ENCODE measurements at places on chromosomes 4 and X.
A peak's percentile ranks its signal among the peaks of the same experiment; 100 is the strongest.

- DNase-seq: no peak
These were observed 182.0 kb downstream of the ARHGAP24 start for GRCh38 chr4:85656759-85657505.

GRCh38 chr4:111798840-111799239, 346.4 kb upstream of the FAM241A start:
- DNase-seq: no peak

- DNase-seq: peak; percentile 38
These were observed 426.5 kb upstream of the PABPC4L start for GRCh38 chr4:134628066-134628465.

DNA sequence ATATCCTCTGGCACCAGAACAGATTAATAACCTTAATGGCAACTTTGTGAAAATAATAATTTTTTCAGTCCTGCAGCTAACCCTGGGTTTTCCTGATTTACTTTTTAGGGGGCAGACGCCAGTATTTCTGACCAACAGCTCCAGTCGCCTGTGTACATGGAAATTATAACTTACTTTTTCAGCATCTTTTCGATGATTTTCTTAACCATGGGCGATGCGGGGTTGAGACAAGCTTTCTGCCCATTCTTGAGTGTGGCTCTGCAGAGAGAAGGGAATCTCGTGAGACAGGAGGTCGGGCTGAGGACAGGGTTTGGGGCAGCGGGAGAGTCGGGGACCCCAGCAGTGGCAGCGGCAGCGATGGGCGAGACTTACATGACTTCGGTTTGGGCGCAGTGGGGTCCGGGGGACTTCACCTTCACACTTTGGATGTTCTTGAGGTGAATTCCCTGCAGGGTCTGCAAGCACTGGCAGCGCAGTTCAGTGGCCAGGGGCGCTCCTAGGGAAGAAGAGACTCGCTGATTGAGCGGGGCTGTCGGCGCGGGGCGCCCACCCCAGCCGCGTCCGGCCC, 484 bp downstream of the CXCL2 start:
- no peak for DNase-seq

DNA sequence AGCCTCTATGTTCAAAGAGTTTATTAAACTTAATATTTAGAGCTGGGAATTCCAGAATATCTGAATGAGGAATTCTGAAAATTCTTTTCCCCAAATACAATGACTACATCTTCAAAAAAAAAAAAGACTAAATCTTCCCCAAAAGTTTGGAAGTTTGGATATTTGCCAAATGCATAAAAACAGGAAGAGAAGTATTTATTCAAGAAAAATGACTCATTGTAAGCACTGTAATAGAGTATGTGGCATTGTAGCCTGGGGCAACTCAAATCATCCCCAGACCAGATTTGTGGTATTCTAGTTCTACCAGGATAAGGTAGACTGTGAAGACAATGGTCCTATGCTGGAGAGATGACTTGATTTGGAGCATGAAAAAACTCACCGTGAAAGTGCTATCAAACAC, 78.5 kb upstream of the PDHA2 start:
- DNase-seq: peak; percentile 18

GRCh38 chr4:151674804-151675391, 85.9 kb downstream of the GATB start:
- DNase-seq: peak; percentile 49

DNA sequence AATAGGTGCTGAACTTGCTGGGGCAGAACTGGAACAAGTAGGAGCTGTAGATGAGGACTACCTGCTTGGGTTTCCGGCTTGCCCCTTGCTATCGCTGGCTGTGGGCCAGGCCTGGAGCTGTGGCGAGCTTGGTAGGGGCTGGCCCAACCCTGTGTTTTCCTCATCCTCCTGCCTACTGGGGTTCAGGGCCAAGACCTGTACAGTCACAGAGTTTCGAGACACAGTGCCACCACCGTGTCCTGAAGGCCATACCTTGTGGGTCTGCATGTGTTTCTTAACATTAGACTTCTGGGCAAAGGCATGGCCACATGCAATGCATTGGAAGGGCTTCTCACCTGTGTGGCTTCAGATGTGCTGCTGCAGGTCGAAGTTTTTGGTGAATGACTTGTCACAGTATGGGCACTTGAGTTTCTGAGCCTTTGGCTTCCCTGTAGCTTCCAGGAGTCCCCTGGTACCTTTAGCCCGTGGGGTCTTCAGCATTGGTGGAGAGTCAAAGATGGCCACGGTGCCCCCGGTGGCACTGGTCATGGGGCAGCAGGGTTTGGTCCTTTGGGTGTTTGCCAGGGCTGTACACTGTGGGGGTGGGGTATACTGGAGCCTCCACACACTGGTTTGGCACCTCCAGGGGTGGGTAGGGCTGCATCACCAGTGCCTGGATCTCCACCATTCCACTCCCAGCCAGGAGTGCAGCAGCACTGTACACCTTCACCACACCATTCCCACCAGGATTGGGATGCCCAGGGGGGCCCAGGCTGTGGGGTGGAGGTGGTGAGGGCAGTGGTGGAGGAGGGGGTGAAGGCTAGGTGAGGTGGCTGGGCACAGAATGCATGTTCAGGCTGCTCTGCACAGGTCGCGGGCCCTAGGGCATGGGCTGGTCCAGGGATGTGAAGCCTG, 52.1 kb downstream of the CFAP299 start:
- no peak for DNase-seq

- peak; percentile 37 for DNase-seq
These were observed 9.6 kb upstream of the INTU start for GRCh38 chr4:127622921-127623796.

GRCh38 chr4:127558088-127558487, 74.7 kb upstream of the INTU start:
- DNase-seq: no peak

GRCh38 chrX:19723427-19723826, 164.0 kb downstream of the SH3KBP1 start:
- peak; percentile 36 for DNase-seq

DNA sequence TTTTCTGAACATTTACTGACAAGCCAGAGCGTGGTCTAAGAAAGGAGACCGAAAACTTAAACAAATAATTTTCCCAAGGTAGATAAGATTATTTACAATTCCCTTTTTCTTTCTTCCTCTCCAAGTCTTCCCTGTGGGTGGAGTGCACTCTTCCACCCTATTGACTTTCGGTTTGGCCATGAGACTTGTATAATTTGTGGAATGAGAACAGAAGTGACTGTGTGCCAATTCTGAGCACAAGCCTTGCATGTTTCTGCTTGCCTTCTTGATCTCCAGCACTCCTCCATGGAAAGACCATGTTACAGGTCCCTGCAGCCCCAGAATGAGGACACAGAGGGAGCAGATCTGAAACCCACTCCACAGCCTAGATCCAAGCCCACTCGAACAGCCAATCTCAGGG, 150.0 kb upstream of the HPGD start:
- DNase-seq: no peak

GRCh38 chr4:16154451-16154850, 70.6 kb upstream of the PROM1 start:
- no peak for DNase-seq

DNA sequence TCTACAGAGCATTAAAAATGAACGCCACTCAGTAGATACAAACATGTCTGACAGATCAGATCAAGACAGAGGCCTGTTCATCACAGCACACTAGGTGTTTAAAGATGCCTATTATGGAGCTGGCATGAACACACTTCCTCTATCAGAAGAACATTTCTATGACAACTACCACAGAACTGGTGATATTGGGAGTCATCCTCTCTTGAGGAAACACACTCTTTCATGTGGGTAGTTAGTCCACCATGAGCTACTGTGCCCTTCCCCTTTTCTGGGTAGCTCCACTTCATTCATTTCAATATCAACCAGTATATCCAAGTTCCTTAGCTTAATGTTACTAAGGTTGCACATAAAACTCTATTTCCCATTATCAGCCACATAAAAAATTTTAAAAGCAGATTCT, 46.7 kb downstream of the MAOB start:
- no peak for DNase-seq

DNA sequence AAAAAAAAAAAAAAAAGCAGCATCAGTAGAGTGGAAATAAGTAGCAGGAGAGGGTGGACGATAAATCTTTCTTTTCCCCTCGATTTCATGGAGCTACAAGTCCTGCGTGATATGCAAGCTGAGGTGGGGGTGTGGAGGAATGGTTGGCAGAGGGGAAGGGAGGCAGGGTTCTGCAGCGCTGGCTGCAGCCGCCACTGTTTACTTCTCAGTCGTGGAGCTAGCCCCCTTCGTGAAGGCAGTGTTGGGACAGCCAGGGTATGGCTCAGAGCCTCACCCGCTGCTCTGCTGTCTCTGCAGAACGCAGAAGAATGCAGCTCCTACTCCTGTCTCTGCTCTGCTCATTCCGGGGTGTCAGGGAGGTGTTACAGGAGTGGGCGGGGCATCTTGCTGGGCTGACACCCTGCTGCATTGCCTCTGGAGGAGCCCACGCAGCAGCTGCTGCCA, 140.6 kb downstream of the GPM6A start:
- DNase-seq: no peak

GRCh38 chr4:183391204-183391603, 53.2 kb upstream of the CDKN2AIP start:
- DNase-seq: no peak

GRCh38 chr4:20883231-20883630, 183.0 kb downstream of the PACRGL start:
- DNase-seq: no peak

GRCh38 chr4:19947349-19947748, 304.4 kb upstream of the SLIT2 start:
- DNase-seq: peak; percentile 66

- no peak for DNase-seq
These were observed 121.7 kb upstream of the CCDC160 start for GRCh38 chrX:134115270-134115669.

GRCh38 chr4:61192392-61192791, 7.7 kb upstream of the ADGRL3 start:
- no peak for DNase-seq

DNA sequence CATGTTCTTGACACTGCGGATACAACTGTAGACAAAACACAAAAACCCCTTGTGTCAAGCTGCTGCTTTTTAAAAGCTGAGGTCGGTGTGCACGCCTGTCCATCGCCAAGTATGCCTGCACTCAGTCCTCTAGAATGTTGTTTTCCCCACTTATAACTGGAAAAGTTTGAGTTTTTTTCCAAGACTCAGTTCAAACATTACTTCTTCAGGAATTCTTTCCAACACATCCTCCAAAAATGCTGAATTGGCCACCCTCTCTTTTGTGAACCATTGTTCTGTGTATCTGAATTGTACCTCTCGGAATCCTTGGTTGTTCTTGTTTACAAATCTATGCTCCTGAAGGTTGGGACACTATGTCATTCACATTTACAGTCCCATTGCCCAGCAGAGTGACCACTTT, 94.6 kb downstream of the REELD1 start:
- DNase-seq: peak; percentile 26

DNA sequence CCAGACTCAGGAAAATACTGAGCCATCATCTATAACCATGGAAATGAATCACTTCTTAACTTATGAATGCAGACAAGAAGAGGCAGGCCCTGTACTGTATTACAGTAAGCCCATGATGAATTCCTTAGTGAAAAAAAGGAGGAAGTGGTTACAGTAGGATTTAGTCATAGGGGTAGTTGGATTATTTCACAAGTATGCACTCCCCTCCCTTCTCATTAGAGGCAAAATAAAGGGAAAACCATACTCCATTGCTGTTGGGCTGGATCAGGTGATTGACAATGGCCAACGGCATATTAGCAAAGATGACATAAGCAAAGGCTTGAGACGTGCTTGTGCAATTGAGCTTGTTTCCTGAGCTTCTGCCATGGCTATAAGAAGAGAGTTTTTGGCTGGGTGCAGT, 181.1 kb upstream of the PRPS2 start:
- peak; percentile 92 for DNase-seq

GRCh38 chrX:43446752-43447151, 209.3 kb upstream of the MAOA start:
- DNase-seq: no peak

DNA sequence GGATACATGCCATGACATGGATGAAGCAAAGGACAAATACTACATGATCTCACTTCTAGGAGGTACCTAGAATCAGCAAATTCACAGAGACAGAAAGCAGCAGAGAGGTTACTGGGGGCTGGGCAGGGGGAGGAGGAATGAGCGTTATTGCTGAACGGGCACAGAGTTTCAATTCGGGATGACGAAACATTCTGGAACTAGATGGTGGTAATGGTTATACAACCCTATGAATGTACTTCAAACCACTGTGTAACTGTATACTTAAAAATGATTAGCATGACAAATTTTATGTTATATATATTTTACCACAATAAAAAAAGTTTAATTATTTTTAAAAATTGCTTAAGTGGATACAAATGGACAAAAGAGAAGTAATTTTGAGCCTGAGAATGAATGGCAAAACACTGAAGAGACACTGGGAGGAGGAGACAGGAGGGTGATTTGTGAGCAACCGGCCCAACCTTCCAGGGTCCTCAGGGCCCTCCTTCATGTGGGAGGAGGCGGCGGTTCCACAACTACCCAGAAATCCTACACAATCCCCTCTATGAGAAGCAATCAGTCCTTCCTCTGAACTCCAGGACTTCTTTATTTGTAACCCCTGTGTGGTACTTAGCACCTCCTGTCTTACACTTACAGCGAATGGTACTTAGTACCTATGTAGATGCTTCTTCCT, 14.1 kb downstream of the ACSL1 start:
- DNase-seq: no peak

- DNase-seq: no peak
These were observed 21.4 kb downstream of the ZCCHC13 start for GRCh38 chrX:74325130-74326059.

DNA sequence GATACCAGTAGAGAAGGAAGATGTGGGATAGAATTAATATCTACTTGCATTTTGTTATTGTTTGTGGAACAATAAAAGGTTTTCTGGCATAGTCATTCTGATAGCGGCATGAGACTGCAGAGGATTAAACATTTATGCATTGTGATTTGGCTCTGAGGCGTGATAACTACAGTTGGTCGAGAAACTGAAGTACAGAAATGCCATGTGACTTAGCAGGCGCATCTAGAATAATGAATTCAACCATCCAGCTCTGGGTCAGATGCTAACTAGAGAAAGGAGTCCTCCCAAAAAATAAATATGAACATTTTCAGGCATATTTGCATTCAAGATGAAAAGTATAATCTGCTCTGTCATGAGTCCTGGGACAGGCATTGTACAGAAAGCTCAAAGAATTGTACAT, 62.8 kb downstream of the CCSER1 start:
- DNase-seq: no peak

DNA sequence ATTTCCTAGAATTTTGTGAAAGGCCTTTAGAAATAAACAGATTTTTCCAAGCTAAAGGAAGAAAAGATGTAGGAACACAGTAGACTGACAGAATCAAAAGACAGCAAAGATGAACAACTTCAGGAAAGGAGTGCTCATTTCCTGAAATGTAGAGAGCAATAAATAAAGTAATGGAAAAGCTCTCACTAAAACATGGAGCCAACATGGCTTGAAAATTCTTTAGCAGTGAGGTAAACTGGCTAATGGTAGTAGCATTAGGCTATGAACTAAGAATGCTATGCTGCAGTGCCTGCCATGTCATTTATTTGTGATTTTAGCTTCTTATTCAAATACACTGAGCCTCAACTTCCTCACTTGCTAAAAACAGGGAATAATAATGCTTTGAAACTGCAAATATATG, 108.7 kb downstream of the IQCM start:
- DNase-seq: peak; percentile 70

- DNase-seq: peak; percentile 93
These were observed 552.4 kb upstream of the MAGEB2 start for GRCh38 chrX:29662759-29663503.

GRCh38 chr4:107760281-107760947, 40.4 kb upstream of the PAPSS1 start:
- peak; percentile 5 for DNase-seq
